GM12865 (cell line): ENCODE measurements at places on chromosomes 1 and 21.

GRCh38 chr1:201137024-201137392 lies 10.0 kb upstream of the ASCL5 start:
- DNase-seq = no peak

- no peak for DNase-seq
Observed at GRCh38 chr21:35232545-35233176, 183.6 kb upstream of the RUNX1 start.

DNA sequence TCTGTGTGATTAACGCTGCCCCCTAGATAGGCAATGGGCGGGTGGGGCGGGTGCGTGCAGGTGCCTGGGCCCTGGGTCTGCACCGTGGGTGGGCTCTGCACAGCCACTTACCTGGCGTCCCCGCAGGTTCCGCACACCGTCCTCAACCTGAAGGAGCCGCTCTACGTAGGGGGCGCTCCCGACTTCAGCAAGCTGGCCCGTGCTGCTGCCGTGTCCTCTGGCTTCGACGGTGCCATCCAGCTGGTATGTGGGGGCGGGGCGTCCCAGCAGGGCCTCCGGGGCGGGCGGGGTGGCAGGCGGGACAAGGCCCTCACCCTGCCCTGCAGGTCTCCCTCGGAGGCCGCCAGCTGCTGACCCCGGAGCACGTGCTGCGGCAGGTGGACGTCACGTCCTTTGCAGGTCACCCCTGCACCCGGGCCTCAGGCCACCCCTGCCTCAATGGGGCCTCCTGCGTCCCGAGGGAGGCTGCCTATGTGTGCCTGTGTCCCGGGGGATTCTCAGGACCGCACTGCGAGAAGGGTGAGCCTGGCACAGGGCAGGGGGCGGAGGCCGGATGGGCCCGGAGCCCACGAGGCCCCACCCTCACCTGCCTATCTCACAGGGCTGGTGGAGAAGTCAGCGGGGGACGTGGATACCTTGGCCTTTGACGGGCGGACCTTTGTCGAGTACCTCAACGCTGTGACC lies 22.8 kb downstream of the RNF223 start:
- no peak for DNase-seq

GRCh38 chr1:83583351-83584014 lies 415.4 kb downstream of the TTLL7 start:
- peak; percentile 68 for DNase-seq

GRCh38 chr1:236951672-236952071 lies 52.6 kb downstream of the MT1HL1 start:
- no peak for DNase-seq

- peak; percentile 53 for DNase-seq
Observed at GRCh38 chr1:119008483-119009311, 20.6 kb upstream of the TBX15 start.

DNA sequence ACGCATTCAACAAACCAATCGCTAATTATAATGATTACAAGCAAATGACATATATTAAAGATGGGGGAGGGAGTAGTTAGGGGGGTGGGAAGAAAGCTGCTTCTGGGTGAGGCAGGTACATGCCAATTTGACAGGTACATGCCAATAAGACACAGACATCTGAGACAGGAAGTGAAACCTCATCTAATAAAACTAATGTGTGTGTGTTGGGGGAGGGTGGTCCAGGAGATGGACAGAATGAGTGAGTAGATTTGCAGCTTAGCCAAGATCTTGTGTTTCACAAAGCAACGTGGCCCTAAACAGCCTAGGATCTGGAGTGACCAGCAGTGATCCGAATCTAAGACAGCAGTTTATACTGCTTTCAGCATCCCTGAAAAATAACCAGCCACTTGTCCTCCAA lies 10.8 kb downstream of the CFAP45 start:
- DNase-seq = peak; percentile 58

DNA sequence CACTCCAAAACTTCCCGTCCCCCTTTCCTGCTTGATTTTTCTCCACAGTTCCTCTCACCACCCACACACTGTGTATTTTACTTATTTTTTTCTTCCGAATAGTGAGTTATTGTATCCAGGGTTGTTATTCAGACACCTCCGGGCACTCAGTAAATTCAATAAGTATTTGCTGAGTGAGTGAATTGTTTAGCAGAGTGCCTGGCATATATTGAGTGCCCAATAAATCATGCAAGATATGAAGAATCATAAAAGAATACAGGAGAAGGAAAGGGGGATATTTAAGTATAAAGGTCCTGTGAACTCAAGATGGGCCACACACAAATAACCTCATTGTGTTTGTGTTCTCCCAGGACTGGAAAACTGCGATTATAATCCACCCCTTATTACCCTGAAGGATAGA lies 139.9 kb downstream of the GALNT2 start:
- no peak for DNase-seq

GRCh38 chr1:86487811-86488141 lies 19.0 kb downstream of the CLCA1 start:
- DNase-seq = no peak

DNA sequence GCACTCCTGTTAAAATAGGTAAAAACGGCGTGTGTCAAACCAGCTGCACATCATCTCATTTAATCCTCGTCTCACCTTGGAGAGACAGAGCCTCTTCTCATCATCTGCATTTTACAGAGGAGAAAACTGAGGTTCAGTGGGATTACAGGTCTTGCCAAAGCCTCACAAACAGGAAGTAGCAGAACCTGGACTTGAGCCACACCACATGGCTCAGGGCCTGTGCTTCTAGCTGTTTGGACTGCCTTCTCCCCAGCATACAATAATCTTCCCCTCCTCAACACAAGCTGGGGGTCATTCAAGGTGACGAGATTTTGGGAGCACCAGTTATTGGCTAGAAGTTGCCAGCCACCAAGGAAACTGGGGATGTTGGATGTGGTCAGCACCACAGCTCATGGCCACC lies 167.9 kb upstream of the ZC3H12A start:
- no peak for DNase-seq

GRCh38 chr1:183003203-183003602 lies 20.0 kb upstream of the LAMC1 start:
- no peak for DNase-seq

GRCh38 chr1:55117941-55118340 lies 78.6 kb downstream of the PCSK9 start:
- DNase-seq = no peak

DNA sequence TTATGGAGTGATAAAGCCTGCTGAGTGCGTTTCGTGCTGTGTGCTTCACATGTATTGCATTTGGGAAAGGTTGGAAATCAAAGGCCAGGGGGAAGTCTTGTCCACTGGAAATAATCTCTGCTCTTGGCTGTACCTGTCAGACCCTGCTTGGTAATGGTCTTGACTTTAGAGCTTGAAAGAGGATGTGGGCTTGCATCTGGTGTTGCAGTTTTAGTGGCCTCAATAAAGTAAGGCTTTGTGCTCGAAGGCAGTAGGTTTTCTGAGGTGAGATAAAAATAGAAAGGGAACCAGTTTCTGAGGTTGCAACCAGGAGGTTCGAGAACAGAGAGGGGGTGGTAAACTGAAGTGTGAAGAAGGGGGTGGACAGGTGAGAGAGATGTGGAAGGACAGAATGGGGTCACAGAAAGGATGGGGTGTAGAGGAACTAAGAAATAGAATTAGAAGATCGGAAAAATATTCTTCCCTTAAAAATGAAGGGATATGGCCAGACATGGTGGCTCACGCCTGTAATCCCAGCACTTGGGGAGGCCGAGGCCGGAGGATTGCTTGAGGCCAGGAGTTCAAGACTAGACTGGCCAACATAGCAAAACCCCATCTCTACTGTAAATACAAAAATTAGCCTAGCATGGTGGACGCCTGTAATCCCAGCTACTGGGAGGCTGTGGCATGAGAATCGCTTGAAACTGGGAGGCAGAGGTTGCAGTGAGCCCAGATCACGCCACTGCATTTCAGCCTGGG lies 1.5 kb downstream of the S100PBP start:
- peak; percentile 95 for DNase-seq

DNA sequence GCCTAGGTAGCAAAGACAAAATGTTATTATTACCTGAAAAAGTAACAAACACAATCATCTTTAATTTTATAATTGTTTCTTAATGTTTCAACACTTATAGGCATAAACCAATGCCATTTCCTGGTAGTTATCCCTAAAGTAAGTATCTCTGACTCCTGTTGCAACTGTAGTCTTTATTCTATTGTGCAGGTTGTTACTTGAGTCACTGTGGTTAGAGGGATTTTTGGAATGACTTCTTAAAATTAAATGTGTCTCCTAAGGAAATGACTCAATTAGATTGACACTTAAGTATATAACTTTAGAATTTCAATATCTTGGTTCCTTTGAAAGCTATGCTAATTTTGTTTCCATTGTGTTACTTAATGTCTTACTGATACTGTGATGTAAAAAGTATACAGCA lies 143.9 kb downstream of the PHTF1 start:
- DNase-seq = no peak

- no peak for DNase-seq
Observed at GRCh38 chr1:84758968-84759491, 68.8 kb upstream of the SSX2IP start.

DNA sequence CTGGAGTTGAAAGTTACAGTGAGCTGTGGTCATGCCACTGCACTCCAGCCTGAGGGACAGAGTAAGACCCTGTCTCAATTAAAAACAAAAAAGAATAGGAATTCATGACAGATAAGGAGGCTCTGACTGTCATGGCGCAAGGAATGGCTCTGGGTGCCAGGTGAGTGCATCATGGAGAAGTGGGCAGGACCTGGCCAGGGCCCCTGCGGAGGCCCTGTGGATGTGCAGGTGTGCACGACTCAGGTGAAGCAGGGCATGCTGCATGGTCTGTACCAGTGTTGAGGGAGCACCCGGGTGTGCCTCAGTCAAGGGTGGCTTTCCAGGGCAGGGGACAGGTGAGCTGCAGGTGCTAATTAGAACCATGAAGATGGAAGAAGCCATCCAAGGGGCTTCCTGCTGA lies 14.0 kb downstream of the SLC1A7 start:
- no peak for DNase-seq

DNA sequence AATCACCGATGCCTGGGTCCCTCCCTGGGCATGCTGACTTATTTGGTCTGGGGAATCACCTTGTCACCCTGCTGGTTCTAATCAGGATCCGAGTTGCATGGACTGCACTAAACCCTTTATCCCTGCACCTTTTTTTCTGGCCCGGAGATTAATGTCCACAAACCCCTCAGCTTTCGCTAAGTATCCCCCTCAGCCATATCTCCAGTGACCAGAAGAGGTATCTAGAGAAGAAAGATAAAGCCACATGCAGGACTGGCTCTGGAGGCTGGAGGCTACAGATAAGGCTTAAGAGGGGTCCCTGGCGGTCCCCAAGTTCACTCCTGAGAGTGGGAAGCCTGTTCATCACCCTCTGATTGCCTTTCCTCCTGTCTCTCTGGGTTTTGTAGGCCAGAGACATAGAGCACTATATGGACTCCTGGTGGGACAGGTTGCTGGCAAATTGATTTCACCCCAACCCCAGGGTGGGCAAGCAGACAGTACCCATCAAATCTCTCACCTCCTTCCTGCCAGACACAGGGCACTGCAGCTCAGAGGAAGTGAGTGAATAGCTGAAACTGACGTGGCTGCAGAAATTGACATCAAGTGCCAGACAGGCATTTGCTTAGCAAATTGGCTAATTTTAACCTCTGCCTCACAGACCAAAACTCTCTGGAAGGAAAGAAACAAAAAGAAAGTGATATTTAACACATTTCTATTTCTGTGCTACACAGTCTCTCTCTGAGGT lies 38.8 kb downstream of the HMGB4 start:
- peak; percentile 38 for DNase-seq

DNA sequence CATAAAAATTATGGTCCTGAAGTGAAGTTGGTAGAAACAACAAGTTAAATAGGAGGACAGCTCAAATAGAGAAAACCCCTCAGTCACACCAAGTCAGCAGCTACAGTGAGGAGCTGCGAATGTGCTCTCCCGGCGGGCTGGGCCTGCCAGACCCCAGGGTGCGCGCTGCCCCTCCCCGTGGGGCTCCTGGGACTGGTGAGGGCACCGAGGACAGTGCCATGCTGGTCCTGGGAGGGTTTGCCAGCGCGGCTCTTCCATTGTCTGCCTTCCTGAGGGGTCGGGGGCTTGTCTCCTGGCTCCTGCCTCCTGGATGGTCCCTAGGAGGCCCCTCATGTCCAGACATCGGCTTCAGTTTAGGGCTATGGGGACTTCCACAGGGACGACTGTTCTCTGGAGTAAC lies 121.8 kb downstream of the PCBP3 start:
- no peak for DNase-seq

DNA sequence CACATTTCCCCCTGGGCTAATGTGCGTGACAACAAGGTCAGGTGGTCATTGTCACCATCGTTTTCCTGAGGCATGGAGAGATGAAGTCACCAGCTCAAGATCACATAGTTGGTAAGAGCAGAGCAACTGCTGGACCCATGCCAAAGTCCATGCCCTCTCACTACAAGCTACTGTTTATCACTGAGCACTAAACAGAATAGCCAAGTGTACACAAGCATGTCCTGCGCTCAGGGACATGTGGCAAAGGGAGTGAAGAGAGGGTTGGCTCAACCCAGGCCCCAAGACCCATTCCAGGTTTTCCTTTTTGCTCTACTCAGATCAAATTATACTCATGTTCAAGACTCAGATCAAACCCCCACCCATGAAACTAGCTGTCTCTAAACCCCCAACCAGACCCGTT lies 20.8 kb downstream of the LRRC52 start:
- no peak for DNase-seq

DNA sequence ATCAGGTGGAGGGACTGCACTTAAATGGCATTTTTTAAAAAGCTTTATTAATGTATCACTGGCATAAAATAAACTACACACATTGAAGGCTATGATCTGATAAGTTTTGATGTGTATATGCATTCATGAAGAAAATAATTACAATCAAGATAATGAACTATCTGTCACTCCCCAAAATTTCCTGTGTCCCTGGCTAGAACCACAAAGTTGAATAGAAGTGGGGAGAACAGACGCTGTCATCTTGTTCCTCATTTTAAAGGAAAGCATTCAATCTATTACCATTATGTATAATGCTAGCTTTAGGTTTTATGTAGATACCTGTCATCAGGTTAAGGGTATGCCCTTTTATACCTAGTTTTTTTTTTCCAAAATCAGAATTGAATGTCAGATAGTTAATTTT lies 38.1 kb upstream of the C1orf87 start:
- no peak for DNase-seq

- no peak for DNase-seq
Observed at GRCh38 chr1:44524655-44525500, 119.8 kb downstream of the RNF220 start.

DNA sequence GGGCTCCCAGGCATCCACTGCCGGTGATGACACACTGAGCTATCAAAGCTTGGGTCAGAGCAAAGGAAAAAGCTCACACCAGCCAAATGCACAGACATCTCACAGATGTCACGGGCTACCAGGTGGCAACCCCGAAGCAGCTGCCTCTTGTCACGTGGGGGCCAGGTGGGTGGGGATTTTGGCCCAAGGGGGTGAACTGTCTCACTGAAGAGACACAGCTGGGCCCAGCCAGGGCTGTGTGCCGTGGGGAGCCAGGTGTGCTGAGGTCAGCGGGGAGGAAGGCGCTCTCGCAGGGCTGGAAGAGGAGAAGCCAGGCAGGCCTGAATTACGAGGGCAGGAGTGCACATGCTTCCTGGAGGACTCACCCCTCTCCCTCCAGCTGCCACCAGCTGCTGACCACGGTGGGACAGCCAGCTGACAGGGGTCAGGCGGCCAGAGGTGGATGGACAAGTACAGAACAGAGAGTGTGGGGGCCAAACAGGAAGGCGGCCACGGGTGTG lies 32.4 kb downstream of the KCNN3 start:
- peak; percentile 86 for DNase-seq
